Vagina (tissue), 2 donors: ENCODE measurements at places on chromosomes 6 and 20. TPM values are rescaled to one million over a fixed set of nuclear protein-coding genes. Genes with fewer than 3 reads are reported as not detected.

- DNase-seq: no peak
Observed at GRCh38 chr6:153618371-153619322, 420.4 kb upstream of the OPRM1 start.

- no peak for DNase-seq
Observed at GRCh38 chr6:133587546-133588160, 301.3 kb upstream of the TCF21 start.

GRCh38 chr6:109143191-109143590 is 47.9 kb downstream of the CEP57L1 start:
- no peak for DNase-seq

DNA sequence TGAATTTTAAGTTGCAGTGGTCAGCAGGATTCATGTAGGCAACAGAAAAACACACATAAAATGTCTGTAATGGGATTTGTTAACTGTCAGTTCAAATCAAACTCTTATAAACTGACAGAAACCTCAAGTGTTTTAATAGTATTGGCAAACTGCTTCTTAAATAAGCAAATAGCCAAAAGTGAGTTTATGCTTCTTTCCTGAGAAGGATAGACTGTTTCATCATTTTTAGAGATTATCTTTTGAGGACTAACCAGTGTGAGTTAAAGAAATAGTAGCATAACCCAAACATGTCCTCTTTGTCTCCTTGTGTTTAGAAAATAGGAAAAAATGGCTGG is 68.0 kb downstream of the AIG1 start:
- no peak for DNase-seq

- no peak for DNase-seq
Observed at GRCh38 chr20:1927217-1927616, 32.0 kb downstream of the SIRPA start.

FOXQ1 gene
- total RNA-seq: 6.4 TPM

TRIM10 gene
- not detected for total RNA-seq

DNA sequence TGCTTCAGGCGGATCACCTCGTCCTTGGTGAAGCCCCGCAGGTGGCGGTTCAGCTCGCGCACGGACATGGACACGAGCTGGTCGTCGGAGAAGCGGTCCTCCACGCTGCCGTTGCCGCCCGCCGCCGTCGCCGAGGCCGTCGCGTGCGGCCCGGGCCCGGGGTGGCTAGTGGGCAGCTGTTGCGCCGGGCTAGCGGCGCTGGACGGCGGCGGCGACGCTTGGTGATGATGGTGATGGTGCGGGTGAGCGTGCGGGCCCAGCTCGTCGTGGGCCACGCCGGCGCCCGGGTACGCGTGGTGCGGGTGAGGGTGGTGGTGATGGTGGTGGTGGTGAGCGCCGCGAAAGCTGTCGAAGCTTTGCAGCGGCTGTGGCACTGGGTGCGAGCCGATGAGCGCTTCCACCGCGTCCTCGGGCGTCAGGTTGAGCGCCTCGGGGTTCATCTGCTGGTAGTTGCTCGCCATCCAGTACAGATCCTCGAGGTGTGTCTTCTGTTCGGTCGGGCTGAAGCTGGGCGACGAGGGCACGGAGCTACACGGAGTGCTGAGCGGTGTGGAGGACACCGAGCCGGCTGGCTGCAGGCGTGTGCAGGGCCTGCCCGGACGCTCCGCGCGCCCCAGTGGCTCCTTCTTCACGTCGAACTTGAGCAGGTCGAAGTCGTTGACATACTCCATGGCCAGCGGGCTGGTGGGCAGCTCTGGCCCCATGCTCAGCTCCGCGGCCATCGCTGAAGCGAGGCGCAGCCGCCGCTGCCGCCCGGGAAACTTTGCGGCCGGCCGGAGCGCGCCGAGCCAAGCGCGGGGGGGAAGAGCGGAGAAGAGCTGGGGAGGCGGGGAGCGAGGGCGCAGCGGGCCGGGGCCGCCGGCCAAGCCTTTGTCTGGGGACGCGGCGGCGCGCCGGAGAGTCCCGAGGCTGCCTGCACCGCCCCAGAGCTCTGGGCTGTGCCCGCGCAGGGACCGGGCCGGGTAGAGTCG is 622 bp downstream of the MAFB start:
- DNase-seq: no peak

- no peak for DNase-seq
Observed at GRCh38 chr6:157024745-157025144, 247.6 kb downstream of the ARID1B start.

DNA sequence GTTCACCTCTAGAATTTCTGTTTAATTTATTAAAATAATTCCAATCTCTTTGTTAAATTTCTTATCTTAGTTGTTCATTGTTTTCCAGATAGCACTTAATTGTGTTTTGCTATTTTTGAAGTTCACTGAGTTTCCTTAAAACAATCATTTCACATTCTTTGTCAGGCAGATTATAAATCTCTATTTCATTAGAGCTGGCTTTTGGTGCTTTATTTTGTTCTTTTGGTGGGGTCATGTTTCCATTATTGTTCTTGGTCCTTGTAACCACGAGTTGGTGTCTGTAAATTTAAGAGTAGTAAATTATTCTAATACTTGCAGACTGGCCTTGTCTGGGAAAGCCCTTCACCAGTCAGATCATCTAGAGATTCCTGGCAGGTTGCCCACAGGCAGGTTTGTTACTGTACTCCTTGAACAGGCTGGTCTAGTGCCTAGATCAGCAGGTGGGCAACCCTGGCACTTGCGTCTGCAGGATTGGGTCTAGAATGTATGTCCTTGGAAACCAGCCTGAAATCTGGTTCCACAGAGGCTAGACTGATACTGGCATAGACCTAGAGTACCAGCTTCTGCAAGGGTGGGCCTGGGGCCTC is 110.4 kb downstream of the ADGB start:
- no peak for DNase-seq

- DNase-seq: peak; percentile 52
Observed at GRCh38 chr6:169887529-169888140, 136.2 kb downstream of the ERMARD start.

- DNase-seq: no peak
Observed at GRCh38 chr6:96015518-96016333, at the start of gene FUT9. Gene FUT9, plus strand, starts transcription at chr6:96015974. Its CDS starts 187,182 bp downstream, at chr6:96203156.

HCRTR2 gene
- not detected for total RNA-seq

WFDC10B gene
- total RNA-seq: not detected

PRKN gene
- 4.9 TPM for total RNA-seq

STMND1 gene
- total RNA-seq: not detected

- DNase-seq: no peak
Observed at GRCh38 chr20:62405981-62406513, 1.0 kb downstream of the CABLES2 start.

DNA sequence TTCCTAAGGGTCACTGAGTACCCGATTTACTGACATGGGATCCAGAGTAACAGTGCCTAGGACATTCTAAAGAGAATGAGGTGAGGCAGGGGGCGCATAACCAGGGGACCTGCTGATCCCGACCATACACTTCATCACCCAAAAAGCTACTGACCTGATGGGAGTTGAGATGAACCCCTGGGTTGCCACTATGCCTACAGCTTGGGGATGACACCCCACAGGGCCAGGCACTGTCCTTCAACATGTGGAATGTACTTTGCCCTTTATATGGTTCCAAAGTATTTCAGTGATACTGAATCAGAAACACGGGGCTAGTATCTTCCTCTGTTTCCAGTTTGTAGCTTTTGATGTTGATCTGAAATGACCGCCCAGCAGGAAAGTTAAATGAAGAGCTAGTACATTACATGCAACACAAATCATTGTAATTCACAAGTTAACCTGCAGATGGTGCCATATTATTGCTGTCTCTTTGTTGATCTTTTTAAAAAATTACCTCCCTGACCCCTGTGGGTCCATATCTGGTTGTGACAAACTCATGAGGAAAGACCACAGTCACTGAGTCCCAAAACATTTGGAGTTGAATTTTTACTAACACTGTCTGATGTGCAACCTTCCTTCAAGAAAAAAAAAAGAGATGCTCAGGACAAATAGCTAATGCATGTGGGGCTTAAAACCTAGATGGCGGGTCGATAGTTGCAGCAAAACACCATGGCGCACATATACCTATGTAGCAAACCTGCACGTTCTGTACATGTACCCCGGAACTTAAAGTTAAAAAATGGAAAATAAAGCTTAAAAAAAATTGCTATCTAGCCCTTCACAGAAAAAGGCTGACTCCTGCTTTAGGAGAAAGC is 42.7 kb upstream of the GCNT2 start:
- no peak for DNase-seq

- no peak for DNase-seq
Observed at GRCh38 chr6:161216616-161217205, 57.1 kb downstream of the AGPAT4 start.

DNA sequence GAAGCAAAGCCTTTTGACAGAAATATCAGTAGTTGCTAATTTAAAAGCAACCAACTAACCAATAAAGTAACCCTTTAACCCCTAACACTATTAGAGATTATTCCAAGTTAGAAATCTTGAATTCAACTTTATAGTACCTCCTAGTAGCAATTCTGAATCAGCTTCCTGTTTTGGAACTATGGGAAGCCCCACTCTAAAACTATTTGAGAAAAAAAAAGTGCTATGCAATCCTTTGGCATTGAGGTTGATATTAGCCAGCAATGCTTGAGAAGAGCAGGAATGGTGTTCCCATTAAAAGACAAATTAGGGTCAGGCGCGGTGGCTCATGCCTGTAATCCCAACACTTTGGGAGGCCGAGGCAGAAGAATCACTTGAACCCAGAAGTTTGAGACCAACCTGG is 306.2 kb upstream of the ZFP64 start:
- no peak for DNase-seq

- no peak for DNase-seq
Observed at GRCh38 chr20:278181-278580, 12.4 kb downstream of the C20orf96 start.

GRCh38 chr20:50916257-50916656 is 15.0 kb downstream of the ADNP start:
- DNase-seq: no peak

DNA sequence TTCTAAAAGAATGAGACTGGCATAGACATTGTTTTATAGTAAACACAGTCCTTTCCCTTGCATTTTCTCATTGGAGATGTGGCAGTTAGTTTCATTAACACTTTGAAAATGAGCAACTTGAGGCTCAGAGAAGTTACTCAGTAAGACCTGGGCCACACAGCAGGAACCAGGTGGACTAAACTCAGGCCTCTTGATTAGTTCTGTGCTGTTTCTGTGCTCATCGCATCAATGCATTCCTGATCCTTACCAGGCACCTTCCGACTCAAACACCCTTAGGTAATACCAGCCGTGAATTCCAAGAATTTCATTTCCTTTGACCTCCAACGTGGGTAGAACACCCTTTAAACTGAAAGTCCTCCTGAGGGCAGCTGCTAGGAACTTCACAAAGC is 362.8 kb downstream of the ESR1 start:
- no peak for DNase-seq

ZCCHC3 gene
- total RNA-seq: 13.8 TPM

DNA sequence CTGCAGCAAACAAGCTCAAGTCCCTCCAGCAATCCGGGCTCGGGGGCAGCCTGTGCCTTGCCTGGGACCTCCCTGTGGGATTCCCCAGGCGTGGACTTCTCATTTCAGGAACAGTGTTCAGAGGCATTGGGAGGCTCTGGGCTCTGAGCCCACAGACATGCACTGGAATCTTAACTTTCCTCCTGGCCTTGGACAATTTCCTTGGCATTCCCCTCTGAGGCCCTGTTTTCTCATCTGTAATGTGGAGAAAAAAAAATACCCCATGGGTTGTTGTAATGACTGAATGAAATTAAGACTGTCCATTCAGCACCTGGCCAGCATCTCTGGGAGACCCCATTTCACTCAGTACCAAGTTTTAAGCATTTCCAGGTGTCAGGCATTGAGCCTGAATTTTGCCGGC is 17.6 kb downstream of the BPIFB4 start:
- DNase-seq: no peak

- peak; percentile 91 for DNase-seq
Observed at GRCh38 chr6:83067448-83068439, at the start of gene DOP1A. Gene DOP1A, plus strand, starts transcription at chr6:83067671. Its CDS starts 29,307 bp downstream, at chr6:83096978.

DNA sequence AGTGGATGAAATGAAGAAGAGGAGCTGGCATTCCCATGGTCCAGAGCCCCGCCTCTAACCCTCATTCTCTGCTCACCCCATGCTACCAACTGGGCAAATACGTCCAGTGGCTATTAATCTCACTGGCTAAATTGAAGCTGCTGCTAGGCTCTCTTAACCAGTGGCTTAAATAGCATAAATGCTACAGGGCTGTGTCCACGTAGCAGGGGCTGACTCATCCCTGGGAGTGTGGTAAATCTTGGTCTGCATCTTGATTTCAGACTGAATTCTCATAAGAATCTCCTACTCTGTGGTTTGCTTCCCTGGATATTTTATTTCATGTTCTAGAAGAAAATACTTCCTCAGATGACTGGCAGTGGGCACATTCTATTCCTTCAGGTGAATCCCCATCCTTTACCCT is 193.1 kb upstream of the ARG1 start:
- DNase-seq: no peak

DNA sequence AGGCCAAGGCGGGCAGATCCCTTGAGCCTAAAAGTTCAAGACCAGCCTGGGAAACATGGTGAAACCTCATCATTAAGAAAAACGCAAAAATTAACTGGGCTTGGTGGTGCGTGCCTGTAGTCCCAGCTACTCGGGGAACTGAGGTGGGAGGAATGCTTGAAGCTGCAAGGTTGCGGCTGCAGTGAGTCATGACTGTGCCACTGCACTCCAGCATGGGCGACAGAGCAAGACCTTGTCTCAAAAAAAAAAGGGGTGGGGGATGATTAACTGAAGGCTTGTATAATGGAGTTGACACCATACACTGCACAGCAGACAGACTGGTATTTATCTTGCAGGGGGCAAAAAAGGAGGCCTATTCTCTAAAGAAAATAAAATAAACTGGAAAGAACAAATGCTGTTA is 27.7 kb downstream of the SRPK1 start:
- no peak for DNase-seq

GRCh38 chr6:34654061-34654710 is 42.4 kb downstream of the ILRUN start:
- no peak for DNase-seq

GRCh38 chr6:41405941-41406727 is 70.7 kb downstream of the NCR2 start:
- no peak for DNase-seq

DNA sequence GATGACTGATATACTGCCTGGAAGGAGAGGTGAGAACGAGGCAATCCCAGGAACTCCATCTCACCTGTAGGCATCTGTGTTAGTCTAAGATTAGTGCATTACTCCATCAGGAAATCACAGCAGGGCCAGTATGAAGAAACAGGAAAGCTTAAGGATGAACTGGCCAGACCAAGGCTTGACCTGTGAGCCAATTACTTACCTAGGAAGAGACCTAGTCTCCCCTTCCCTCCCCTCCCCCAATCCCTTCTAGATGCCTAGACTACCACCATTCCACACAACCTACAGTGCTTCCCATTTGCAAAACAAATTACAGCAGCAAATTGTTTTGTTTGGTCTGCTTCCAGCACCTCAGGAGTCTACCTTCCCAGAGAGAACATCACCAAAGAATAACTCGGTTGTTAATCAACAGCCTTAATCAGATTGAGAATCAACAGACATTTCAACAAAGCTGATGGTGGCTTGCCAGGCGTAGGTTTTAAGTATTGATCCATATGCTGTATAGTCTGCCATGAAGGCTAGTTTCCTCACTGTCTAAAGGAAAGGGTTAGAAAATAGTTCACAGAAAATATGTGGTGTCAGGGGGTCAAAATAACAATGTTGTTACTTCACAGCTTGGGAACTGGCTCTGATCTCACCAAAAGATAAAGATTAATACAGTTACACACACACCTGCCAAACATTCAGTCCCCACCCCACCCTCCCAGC is 10.1 kb downstream of the PKHD1 start:
- no peak for DNase-seq
